ENCODE measurements at places on chromosomes 3 and 15.

GRCh38 chr15:60703207-60703933 is 224.4 kb upstream of the ICE2 start:
- DNase-seq: no peak

DNA sequence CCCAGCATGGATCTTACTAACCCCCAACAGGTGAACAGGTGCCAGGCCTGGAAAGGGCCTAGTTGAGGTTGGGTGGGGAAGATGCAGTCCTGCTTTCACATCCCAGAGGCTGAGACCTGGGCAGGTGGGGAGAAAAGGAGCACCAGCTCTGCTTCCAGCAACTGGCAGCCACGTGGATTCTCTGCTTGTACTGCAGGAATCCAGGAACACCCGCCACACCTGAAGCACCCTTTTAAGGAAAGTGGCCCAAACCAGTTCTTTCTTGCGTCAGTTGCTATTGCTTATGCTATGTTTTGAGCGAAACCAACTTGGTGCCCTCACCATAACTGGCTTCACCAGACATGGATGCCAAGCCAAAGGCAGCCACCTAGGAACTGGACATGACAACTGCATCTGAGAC is 28.1 kb upstream of the NEO1 start:
- no peak for DNase-seq

GRCh38 chr15:70137967-70138366 is 40.2 kb upstream of the TLE3 start:
- no peak for DNase-seq

DNA sequence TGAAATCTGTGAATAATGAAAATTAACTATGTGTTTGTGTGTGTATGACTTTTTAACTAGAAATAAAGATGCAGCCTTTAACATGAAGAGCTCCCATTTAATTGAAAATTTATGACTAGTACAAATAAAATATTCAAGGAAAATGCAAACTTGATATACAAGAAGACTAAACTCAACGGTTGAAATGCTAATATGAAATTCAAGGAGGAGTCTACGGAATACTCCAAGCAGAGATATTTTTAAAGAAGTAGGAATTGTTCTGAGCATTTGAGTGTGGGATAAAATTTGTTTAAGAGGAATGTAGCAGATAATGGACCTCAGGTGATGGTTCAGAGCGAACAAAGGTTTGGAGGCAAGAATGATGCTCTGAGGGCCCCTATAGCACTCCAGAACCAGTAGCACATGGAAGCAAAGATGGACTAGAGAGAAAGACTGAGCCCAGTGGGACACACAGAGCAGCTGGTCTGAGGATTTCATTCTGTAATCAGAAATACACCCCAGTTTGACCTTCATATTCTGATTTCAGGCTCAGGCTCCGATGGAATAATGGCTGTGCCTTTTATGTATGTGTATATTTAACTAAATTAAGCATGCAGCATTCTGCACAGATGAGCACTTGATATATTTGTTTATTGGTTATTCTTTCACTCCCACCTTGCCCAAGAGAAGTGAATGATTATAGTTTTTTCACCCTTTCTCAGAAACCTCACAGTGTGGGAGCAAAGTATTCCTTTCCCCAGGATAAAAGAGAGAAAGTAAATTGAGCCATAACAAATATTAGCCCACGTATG is 227.1 kb downstream of the ZPLD1 start:
- no peak for DNase-seq

DNA sequence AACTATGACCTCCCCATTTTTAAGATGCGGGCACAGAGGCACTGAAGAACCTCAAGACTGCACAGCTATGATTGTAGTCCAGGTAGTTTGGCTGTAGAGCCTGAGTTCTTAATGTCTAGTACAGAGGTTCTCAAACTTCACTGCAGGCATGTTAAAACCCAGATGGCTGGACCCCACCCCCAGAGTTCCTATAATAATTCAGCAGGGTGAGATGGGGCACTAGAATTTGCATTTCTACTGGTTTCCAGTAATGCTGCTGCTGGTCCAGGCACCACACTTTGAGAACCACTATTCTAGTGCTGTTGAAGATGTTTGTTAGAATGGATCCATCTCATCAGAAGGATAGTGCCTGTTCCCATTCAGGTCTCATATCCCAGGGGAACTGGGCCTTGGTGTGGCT is 274.9 kb downstream of the ABHD5 start:
- no peak for DNase-seq

- no peak for DNase-seq
Observed at GRCh38 chr15:94294556-94294955, 63.2 kb downstream of the MCTP2 start.

GRCh38 chr3:176697284-176697889 is 499.9 kb downstream of the TBL1XR1 start:
- no peak for DNase-seq

DNA sequence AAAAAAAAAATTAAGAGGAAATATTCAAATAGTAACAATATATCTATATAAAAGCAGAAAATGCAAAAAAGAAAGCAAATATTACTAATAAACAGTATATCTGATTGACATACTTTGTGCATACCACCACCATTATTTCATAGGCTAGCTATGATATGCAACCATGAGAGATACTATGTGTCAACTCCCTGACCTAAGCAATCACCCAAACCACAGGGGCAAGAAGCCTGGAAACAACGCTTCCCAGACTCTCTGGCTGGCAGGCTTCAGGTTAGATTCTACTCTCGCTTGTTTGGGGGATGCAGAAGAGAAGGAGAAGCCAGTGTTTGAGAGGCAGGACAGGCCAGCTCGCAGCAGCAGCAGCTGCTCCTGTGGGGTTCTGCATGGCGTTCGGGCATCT is 169.3 kb upstream of the TPM1 start:
- DNase-seq: no peak

DNA sequence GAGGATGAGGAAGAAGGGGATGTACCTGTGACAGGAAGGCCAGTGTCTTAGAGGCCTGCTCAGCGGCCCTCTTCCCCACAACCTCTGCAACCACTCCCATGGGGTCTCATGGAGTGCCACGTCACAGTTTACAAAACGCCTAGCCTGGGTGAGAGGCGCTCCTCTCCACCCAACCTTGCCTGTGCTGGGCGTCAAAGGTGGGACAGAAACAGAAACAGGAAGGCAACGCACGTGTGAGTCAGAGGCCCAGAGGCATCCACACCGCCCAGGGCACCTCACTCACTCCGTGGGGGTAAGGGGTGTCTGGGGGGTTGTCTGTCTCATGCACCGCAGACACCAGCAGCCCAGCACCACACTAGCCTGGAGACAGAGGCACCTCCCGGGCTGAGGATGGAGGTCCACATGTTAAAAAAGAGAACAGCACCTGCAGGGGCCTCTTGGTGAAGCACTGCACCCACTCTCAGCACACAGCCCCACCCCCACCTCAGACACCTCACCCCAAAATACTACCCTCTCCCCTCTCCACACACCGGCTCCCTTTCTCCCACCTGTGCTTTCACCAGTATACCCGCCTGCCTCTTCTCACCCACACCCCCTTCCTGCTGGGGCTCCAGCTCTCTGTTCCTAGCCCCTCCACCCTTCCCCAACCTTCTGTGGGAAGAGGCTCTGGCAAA is 4.7 kb upstream of the CALML4 start:
- no peak for DNase-seq

- no peak for DNase-seq
Observed at GRCh38 chr15:90869601-90870353, 1.4 kb downstream of the FURIN start.

DNA sequence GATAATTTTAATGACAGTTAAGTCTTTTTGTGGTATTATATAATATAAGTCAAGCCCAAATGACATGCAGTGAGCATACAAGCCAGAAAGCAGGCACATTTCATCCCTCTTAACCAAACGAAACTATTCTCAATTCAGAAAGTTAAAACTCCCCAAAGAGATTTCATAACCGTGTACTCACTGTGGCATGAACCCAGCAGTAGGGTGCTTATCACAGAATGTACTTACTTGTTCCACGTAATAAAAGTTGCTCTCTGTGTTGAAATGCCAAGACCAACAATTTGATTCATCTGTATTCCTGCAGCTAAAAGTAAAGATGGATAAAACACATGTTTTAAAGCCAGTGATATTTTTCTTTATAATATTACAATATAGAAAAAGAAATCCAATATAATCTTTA is 12.1 kb downstream of the GK5 start:
- DNase-seq: no peak

GRCh38 chr15:61528581-61528910 is 299.4 kb upstream of the RORA start:
- no peak for DNase-seq

GRCh38 chr15:64749999-64750657 is 25.3 kb downstream of the RBPMS2 start:
- DNase-seq: no peak

DNA sequence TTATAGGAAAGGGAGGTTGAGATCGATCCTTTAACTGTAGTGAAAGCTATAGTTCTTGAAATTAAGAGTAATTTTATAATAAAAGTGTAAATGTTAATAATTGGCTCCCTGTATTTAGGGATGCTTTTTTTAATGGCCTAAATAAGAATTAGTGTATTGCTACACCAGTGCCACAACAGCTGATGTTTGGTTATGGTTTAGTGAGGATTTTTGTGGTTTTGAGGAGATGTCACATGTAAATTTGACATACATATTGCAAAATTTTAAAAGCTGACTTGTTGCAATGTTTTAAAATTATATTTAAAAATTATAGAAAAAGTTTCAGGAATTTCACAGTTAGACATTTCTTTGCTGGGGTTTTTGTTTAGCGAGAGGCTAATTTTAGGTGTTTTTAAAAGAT is 3.9 kb downstream of the TSC22D2 start:
- DNase-seq: no peak

GRCh38 chr15:52657338-52657737 is 21.9 kb downstream of the ATOSA start:
- DNase-seq: no peak

DNA sequence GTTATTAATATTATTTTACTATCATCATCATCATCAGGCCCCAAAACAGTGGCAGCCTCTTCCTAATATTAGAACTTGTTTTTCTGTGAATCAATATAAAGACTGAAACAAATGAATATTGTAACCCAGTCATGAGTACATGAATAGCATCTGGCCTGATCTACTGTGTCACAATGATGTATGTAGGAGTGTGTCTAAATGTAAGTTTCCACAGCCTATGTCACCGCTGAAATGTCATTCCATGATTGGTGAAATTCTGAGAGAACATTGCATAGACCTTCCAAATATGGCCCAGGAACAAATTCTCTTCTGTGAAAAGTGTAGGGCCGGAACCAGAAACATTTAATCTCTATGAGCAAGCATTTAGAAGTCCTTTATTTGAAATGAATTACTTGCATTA is 20.6 kb upstream of the C3orf49 start:
- DNase-seq: no peak

GRCh38 chr3:34758630-34759261 is 880.6 kb upstream of the ARPP21 start:
- no peak for DNase-seq

DNA sequence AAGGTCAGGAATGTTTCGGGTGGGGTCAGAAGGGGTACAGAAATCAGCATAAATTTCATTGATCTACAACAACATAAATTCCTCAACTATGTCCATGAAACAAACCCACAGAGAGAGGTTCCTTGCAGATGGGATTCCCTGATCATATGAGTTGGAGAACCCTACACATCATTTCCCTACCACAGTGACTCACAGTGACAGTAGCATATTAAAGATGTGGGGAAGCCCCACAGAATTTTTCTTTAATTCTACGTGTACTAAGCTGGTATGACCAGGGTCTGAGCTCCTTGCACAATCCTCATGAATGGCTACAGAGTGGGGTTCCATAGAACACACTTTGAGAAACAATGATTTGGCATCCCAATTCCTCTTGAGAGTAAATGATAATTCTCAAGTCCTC is 116.9 kb upstream of the RAD18 start:
- DNase-seq: no peak

GRCh38 chr3:7874116-7874515 is 627.5 kb upstream of the LMCD1 start:
- DNase-seq: no peak

GRCh38 chr15:98715890-98716443 is 67.6 kb downstream of the IGF1R start:
- no peak for DNase-seq

GRCh38 chr3:63497641-63498040 is 154.8 kb upstream of the SNTN start:
- DNase-seq: no peak
